Natural killer cell treated with Interleukin-12 subunit alpha and Interleukin-12 subunit beta and Interleukin-15 and Interleukin-18, amount 100 ng/mL, for 72 hours (primary cell): ENCODE measurements at places on chromosomes 11 and 22. TPM values are rescaled to one million over a fixed set of nuclear protein-coding genes. Genes with fewer than 3 reads are reported as not detected.
A peak's percentile ranks its signal among the peaks of the same experiment; 100 is the strongest.

GRCh38 chr11:86134580-86135318 is 65.9 kb upstream of the PICALM start:
- no peak overlapping the region for H3K4me3 ChIP-seq
- peaks cover 4% of the 10 kb centered on the region for H3K36me3 ChIP-seq
- H3K27ac ChIP-seq, result peak overlapping the region; percentile 66
- no peak for DNase-seq

- H3K4me1 ChIP-seq, result peaks cover 31% of the 10 kb centered on the region
- no peaks in the 10 kb centered on the region for H3K27me3 ChIP-seq
- no peak overlapping the region for H3K27ac ChIP-seq
- peaks cover 15% of the 10 kb centered on the region for H3K36me3 ChIP-seq
These were observed 15.6 kb downstream of the ARFGAP3 start for GRCh38 chr22:42841444-42841843.

DNA sequence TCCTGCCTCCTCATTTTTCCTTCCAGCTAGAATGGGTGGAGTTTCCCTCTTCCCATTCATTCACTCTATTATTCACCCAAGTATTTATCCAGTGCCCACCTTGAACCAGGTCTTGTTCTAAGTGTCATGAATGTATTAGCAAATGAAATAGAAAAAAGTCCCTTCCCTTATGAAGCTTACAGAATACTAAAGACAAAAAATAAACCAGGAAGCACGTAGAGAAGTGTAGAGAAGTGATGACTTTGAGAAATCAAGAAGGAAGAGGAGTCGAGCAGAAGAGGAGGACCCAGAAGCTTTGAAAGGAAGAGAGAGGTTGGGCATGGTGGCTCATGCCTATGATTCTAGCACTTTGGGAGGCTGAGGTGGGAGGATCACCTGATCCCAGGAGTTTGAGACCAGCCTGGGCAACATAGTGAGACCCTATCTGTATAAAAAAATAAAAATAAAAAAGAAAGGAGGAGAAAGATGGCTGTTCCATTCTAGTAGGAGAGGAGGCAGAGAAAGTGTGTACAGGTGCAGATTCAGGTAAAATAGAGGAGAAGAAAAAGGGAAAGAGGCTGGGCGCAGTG is 17.1 kb upstream of the SYVN1 start:
- H3K4me1 ChIP-seq, result no peaks in the 10 kb centered on the region
- no peak overlapping the region for H3K27ac ChIP-seq
- no peak for DNase-seq
- no peak overlapping the region for H3K4me3 ChIP-seq

- H3K27ac ChIP-seq, result no peak overlapping the region
- peaks cover 2% of the 10 kb centered on the region for H3K27me3 ChIP-seq
- H3K36me3 ChIP-seq, result no peaks in the 10 kb centered on the region
These were observed 57.8 kb downstream of the ST14 start for GRCh38 chr11:130217133-130218031.

GRCh38 chr11:15194671-15195415 is 80.1 kb downstream of the INSC start:
- H3K36me3 ChIP-seq, result no peaks in the 10 kb centered on the region
- peaks cover 13% of the 10 kb centered on the region for H3K27me3 ChIP-seq
- no peaks in the 10 kb centered on the region for H3K4me1 ChIP-seq

DNA sequence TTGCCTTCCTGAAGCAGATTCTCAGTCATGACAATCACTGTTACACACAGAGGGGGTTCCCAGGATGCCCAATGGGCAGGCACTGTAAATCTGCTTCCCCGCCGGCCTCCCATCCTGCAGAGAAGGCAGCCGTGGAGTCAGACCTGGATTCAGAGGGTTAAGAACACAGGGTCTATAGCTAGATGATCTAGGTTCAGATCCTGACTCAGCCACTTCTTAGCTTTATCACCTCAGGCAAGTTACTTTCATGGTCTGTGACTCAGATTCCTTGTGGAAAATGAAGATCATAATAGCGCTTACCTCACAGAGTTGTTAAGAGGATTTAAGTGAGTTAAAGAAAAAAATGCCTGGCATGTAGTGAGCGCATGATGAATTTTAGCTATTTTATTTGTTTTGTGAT is 95.9 kb downstream of the TIMP3 start:
- no peaks in the 10 kb centered on the region for H3K27me3 ChIP-seq
- no peak overlapping the region for H3K4me3 ChIP-seq
- peak; percentile 12 for DNase-seq

DNA sequence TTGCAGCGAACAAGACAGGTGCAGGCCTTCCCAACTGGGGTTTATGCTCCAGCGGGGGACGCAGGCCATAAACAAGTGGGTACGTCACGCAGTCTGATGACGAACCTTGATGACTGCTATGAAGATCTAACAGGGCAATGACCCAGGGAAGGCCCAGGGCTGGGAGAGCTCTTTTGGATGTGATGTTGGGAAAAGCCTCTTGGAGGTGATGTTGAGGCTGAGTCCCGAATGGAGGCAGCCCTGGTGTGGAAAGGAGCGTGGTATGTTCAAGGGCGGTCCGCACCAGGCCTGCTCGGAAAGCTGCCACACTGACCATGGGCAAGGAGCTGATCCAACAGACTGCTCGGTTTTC is 5.8 kb downstream of the FADS2 start:
- peak overlapping the region; percentile 93 for H3K27ac ChIP-seq
- H3K4me1 ChIP-seq, result peaks cover 44% of the 10 kb centered on the region
- no peaks in the 10 kb centered on the region for H3K27me3 ChIP-seq
- H3K4me3 ChIP-seq, result peak overlapping the region; percentile 55
- no peak for DNase-seq

UPK3A gene
- not detected for total RNA-seq

PTPN5 gene
- total RNA-seq, result not detected

GSTT4 gene
- total RNA-seq, result not detected

ACRV1 gene
- total RNA-seq, result not detected

SLN gene
- total RNA-seq, result not detected

C11orf86 gene
- not detected for total RNA-seq

SOX10 gene
- not detected for total RNA-seq
